ENCODE measurements at places on chromosomes 2 and 18.

GRCh38 chr2:141055531-141055930, 1075.3 kb downstream of the LRP1B start:
- no peaks in the 10 kb centered on the region for H3K4me1 ChIP-seq
- DNase-seq: no peak
- no peak overlapping the region for H3K4me3 ChIP-seq
- no peaks in the 10 kb centered on the region for H3K27me3 ChIP-seq

DNA sequence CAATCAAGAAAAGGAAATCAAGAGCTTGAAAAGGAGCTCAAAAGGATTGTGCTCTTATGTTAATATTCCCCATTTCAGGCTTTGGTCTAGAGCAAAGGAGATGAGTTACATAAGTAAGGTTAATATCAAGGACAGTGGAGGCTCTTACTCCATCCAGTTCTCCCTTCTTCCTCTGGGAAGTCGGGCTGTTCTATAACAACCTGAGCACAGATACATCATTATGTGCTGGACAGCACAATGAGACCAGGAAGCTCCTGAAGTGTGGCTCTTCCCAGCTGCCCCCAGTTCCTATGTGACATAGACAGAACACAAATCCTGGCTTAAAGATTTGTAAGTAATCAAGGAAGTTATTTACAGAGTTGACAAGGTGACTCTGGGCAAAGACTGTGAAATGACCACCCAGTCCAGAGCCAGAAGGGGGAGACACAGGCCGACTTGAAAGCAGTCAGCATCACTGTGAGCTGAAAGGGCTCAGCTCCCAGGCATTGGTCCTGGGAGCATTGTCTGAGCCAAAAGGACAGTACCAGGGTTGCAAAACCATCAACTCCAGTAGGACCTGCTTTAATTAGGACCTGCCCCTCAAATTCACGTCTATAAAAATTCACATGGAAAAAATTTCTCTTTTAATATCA, 917.6 kb upstream of the ACVR2A start:
- H3K4me1 ChIP-seq: no peaks in the 10 kb centered on the region
- H3K36me3 ChIP-seq: no peaks in the 10 kb centered on the region
- DNase-seq: no peak
- no peak overlapping the region for H3K27ac ChIP-seq
- H3K27me3 ChIP-seq: no peaks in the 10 kb centered on the region

- H3K27me3 ChIP-seq: no peaks in the 10 kb centered on the region
- peaks cover 69% of the 10 kb centered on the region for H3K4me1 ChIP-seq
- peak overlapping the region; percentile 95 for H3K27ac ChIP-seq
Measured at GRCh38 chr18:2956056-2956455, 56.9 kb downstream of the LPIN2 start.

DNA sequence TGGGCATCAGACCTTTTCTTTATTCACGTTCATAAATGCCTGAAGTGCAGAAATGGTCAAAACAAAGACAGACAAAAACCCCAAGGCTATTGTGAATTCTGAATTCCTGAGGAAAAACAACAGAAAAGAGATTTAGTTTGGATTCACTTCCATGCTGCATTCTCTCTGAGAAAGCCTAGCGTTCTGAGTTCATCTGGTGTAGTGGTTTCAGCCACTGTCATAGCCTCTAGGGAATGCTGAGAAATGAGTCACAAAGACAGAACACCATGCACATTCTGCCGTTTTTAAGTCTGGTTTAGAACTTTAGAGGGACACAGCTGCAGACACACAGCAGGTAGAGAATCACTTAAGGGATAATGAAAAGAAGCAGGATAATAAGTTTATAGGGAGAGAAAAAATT, 93.8 kb downstream of the LRP1B start:
- no peaks in the 10 kb centered on the region for H3K4me1 ChIP-seq
- no peak for DNase-seq

DNA sequence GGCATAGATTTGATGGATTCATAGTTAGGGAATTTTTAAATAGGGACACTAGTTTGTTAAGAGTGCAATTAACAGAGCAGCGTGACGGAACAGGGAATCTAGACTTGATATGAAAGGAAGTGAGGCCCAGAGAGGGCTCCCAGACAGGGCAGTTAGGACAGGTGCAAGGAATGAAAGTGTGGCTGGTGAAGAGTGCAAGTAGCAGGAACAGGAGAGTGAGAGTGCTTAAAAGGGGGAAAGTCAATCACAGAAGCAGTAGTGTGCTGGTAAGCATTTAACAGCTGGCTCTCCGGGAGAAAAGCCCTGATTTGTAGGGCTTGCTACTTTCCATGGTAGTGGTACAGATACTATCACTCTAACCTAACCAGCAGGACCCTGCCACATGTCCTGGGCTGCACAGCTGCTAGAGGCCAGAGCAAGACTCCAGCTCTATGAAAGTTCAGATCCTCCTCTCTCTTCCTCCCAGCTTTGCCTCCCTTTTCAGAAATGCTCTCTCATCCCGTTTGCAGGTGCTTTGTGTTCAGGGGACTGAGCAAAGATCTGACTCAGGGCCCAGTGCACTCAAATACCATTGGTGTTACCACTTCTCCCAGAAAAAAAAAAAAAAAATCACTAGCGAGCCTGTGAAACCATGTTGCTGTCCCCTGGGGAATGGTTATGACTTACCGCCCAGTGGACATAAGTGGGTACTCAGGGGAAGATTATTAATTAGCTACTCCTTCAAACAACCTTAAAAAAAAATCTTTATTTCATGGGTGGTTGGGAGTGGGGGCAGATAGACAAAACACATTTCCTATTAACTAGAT, 18.1 kb upstream of the GCFC2 start:
- no peak overlapping the region for H3K27ac ChIP-seq
- no peaks in the 10 kb centered on the region for H3K36me3 ChIP-seq
- no peaks in the 10 kb centered on the region for H3K4me1 ChIP-seq

- H3K27me3 ChIP-seq: peaks cover 9% of the 10 kb centered on the region
- no peaks in the 10 kb centered on the region for H3K36me3 ChIP-seq
- no peak for DNase-seq
- no peaks in the 10 kb centered on the region for H3K4me1 ChIP-seq
- H3K4me3 ChIP-seq: no peak overlapping the region
Measured at GRCh38 chr2:232876161-232876977, 6.3 kb downstream of the SNORC start.

DNA sequence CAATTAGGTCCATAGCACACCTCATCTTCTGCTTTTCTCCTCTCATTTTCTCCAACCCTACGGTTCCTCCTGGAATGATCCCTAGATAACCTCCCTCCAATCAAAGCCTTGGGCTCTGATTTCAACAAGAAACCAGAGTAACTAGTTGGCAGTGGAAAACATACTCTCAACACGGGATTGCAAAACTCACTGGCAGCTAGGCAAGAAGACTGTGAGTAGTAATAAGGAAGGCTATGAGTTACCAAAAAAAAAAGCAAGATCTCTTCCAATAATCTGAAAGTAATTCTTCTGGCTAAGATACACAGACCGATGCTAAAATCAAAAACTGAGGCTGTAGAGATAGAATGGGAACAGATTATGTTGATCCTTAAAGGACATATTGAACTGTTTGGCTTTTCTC, 28.4 kb upstream of the CCDC102B start:
- H3K27ac ChIP-seq: no peak overlapping the region
- no peak overlapping the region for H3K4me3 ChIP-seq
- no peak for DNase-seq
- H3K4me1 ChIP-seq: no peaks in the 10 kb centered on the region
- H3K36me3 ChIP-seq: no peaks in the 10 kb centered on the region

- no peaks in the 10 kb centered on the region for H3K27me3 ChIP-seq
- no peaks in the 10 kb centered on the region for H3K36me3 ChIP-seq
- no peak overlapping the region for H3K27ac ChIP-seq
- DNase-seq: no peak
Measured at GRCh38 chr2:40260437-40260836, 191.5 kb downstream of the SLC8A1 start.

GRCh38 chr2:170965446-170966225, 36.6 kb downstream of the GORASP2 start:
- H3K27ac ChIP-seq: no peak overlapping the region
- H3K36me3 ChIP-seq: peaks cover 12% of the 10 kb centered on the region
- DNase-seq: no peak

GRCh38 chr18:37665346-37665745, 99.7 kb upstream of the CELF4 start:
- H3K4me3 ChIP-seq: no peak overlapping the region
- no peaks in the 10 kb centered on the region for H3K4me1 ChIP-seq
- no peaks in the 10 kb centered on the region for H3K27me3 ChIP-seq

GRCh38 chr2:231614559-231615057, 21.9 kb downstream of the TEX44 start:
- peaks cover 2% of the 10 kb centered on the region for H3K27me3 ChIP-seq
- H3K4me1 ChIP-seq: peaks cover 25% of the 10 kb centered on the region
- H3K36me3 ChIP-seq: no peaks in the 10 kb centered on the region
- no peak for DNase-seq
- no peak overlapping the region for H3K27ac ChIP-seq
- peak overlapping the region; percentile 68 for H3K4me3 ChIP-seq

DNA sequence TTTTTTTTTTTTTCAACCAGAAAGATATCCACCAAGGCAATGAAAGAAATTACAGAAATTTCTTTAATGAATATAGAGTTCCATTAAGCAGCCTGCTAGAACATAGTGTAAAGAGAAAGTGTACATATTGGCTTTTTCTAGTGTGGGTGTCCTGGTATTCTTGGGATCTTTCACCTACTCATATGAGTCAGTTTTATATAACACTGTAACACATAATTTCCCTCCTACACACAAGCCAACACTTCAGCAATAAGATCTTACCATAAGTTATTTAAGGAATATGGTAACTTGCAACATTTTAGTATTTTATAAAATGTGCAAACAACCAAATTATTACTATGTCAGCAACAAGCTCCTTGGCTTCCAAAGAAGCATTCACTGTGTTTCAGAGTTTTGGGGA, 59.9 kb downstream of the ZRANB3 start:
- no peak for DNase-seq
- no peaks in the 10 kb centered on the region for H3K27me3 ChIP-seq
- no peak overlapping the region for H3K27ac ChIP-seq
- H3K4me3 ChIP-seq: no peak overlapping the region

- no peak overlapping the region for H3K4me3 ChIP-seq
- H3K27ac ChIP-seq: no peak overlapping the region
- no peaks in the 10 kb centered on the region for H3K27me3 ChIP-seq
- peaks cover 21% of the 10 kb centered on the region for H3K36me3 ChIP-seq
- DNase-seq: no peak
Measured at GRCh38 chr2:9462313-9462712, 12.0 kb upstream of the IAH1 start.

- H3K27ac ChIP-seq: no peak overlapping the region
- peaks cover 36% of the 10 kb centered on the region for H3K27me3 ChIP-seq
- peaks cover 14% of the 10 kb centered on the region for H3K36me3 ChIP-seq
- no peak for DNase-seq
- H3K4me1 ChIP-seq: peaks cover 27% of the 10 kb centered on the region
- H3K4me3 ChIP-seq: no peak overlapping the region
Measured at GRCh38 chr2:102139851-102140250, 2.7 kb upstream of the IL1R1 start.

- H3K36me3 ChIP-seq: peaks cover 20% of the 10 kb centered on the region
- peak; percentile 73 for DNase-seq
- peaks cover 31% of the 10 kb centered on the region for H3K4me1 ChIP-seq
Measured at GRCh38 chr2:32357318-32358110, 691 bp downstream of the BIRC6 start.

DNA sequence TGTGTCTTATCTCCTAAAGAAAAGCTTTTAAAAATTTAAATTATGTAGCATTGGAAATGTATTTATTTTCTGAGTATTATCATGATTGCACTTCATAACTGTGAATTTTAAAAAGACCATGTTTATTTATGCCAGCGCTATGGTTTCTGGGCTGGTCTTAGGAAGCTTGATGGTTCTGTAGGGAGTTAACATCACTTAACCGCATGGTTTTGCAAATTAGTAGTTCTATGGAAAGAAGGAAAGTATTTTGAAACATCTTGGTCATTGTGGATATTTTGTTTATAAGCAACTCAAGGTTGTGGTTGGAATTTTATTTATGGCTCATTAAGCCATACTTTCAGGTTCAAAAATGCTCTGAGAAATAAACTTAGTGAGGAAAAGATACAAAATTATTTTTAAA, 549.4 kb downstream of the STK39 start:
- no peaks in the 10 kb centered on the region for H3K36me3 ChIP-seq
- DNase-seq: no peak
- no peak overlapping the region for H3K4me3 ChIP-seq
- no peaks in the 10 kb centered on the region for H3K4me1 ChIP-seq
- no peak overlapping the region for H3K27ac ChIP-seq

GRCh38 chr2:66434679-66435548, at the start of gene MEIS1:
MEIS1 (plus strand) TSS chr2:66435125; CDS start chr2:66435857, 732 bp downstream.
- H3K36me3 ChIP-seq: peaks cover 4% of the 10 kb centered on the region
- H3K27me3 ChIP-seq: peaks cover 53% of the 10 kb centered on the region
- DNase-seq: peak; percentile 74
- H3K4me1 ChIP-seq: peaks cover 25% of the 10 kb centered on the region

DNA sequence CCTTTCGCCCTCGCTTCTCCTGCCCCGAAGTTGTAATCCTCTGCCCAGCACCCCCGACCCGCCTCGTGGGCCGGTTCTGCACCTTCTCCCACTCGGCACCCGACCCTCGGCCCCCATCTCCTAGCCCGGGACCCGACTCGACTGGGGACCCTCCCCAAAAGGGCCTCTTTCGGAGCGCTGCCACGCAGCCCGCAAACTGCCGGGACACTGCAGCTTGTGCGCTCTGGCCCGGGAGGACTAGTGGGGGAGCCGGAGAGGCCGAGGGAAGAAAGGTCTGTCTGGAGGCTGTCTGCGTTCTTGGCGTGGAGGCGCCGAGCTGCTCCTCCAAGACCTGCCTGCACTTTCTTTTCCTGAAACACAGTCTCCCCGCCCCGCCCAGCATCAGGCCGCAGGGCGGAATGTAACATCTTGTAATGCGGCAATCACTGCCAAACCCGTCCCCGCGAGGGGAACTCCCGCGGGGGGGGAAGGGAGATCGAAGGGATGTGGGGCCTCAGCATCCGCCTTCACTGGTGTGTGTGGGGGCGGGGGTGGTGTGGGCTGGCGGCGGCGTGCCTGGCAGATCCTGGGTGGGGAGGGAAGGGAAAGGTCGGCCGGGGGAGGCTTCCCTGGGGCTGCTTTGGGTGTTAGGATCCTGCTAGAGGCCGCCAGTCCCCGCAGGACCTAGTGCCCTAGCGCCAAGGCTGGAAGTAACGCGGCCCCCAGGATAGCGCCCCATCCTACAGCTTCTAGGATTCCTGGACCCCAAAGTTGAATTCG, 7.4 kb downstream of the DLX2 start:
- H3K4me1 ChIP-seq: peaks cover 29% of the 10 kb centered on the region
- no peak overlapping the region for H3K27ac ChIP-seq
- peaks cover 11% of the 10 kb centered on the region for H3K36me3 ChIP-seq
- H3K4me3 ChIP-seq: peak overlapping the region; percentile 78
- peak; percentile 85 for DNase-seq
- peaks cover 45% of the 10 kb centered on the region for H3K27me3 ChIP-seq

GRCh38 chr2:170969030-170969429, 40.0 kb downstream of the GORASP2 start:
- H3K4me1 ChIP-seq: peaks cover 7% of the 10 kb centered on the region
- peaks cover 12% of the 10 kb centered on the region for H3K36me3 ChIP-seq
- no peak overlapping the region for H3K27ac ChIP-seq
- no peaks in the 10 kb centered on the region for H3K27me3 ChIP-seq
- no peak for DNase-seq
- H3K4me3 ChIP-seq: no peak overlapping the region
